ENCODE measurements at places on chromosomes 11 and 22.

DNA sequence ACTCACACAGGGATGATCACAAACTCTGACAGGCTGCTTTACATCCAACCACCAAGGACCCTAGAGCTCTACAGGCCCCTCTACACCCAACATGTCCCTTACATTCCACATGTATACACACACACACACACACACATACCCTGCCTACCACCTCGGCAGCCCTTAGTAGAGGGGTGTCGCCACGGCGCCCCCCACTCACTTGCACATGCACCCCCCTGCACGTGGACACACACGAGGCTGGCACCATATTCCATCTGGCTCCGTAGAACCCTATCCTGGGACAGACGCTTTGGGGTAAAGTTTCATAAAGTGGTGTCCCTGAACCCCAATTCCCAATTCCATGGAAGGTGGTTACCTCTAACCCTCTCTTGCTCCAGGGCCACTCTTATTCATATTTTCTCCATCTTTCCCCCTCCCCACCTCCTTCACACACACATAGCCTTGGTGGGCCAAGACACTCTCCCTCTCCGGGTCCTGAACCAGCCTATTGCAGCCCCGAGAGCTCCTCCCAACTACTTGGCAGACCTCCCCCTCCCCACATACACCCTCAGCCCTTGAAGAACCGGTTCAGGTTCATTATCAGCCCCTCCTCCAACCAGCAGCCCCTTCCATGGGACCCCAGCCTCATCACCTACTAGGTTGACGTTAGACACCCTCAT lies 809 bp downstream of the PDE2A start:
- DNase-seq: peak; percentile 33

DNA sequence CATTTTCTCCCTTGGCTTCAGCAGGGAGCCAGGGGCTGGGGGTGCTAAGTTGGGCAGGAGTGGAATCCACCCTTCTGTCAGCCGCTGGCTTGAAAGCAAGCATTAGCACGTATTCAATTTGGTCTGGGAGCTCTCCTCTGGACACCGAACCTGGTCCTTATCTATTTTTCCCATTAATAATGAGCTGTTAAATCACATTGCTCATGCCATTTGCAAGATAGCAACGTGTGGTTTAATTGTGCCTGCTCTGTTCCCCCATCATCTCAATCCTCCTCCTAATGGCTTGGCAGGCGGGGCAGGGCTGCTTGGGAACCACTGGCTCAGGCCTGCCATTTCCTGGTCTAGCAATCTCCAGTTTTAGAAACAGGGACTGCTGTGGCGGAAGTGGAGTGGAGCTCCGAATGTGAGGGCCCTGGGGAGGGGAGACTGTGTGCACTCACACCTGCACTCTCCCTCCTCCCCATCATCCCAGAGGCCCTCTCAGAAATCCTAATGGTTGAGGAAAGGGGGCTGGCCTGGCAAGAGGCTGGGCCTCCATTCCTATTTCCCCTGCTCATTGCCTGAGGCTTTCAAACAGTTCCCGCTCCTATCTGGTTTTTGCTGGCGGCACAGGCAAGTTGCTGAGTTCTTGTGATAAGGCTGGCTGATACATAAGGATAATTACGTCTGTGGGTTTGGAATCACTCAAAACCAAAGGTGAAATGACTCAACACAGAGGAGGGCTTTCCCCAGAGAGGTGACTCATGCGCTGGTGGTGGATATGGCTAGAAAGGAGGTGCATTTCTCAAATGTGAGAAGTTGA lies 201.2 kb upstream of the E2F8 start:
- no peak for DNase-seq

DNA sequence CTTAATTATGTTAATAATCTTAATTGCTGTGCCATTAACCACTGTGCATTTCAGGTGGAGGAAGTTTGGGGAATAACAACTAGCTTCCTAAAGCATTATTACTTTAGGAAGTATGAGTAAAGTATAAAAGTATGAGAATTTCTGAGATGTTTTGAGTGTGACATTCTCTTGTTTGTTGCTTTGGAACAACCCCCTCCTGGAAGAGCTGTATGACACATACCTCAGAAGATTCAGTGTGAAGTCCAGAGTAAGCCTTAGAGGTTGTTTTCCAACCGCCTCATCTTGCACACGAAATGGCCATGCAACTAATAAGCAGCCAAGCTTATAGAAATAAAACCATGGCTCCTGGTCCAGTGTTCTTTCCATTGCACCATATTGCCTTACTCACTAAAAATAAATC lies 21.7 kb downstream of the CCDC81 start:
- DNase-seq: no peak

- DNase-seq: no peak
These were observed 17.4 kb upstream of the TMEM121B start for GRCh38 chr22:17138513-17138912.

DNA sequence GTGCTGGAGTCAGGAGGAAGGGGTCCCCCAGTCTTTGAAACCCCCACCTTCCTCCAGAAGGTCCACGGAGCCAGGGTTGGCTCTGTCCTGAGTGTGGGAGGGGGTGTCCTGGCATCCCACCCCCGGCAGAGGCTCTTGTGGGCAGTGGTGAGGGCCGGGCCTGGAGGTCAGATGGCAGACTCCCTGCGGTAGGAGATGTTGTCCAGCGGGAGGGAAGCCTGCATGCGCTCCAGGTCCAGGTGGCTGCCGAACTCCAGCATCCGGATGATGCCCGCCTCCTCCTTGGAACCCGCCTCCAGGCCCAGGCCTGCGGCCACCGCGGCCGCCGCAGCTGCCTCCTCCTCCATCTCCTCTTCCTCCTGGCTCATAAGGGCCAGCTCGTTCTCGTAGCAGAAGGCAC lies 28.4 kb downstream of the KCNJ4 start:
- no peak for DNase-seq

GRCh38 chr11:85086504-85087284 lies 540.5 kb downstream of the DLG2 start:
- DNase-seq: no peak

DNA sequence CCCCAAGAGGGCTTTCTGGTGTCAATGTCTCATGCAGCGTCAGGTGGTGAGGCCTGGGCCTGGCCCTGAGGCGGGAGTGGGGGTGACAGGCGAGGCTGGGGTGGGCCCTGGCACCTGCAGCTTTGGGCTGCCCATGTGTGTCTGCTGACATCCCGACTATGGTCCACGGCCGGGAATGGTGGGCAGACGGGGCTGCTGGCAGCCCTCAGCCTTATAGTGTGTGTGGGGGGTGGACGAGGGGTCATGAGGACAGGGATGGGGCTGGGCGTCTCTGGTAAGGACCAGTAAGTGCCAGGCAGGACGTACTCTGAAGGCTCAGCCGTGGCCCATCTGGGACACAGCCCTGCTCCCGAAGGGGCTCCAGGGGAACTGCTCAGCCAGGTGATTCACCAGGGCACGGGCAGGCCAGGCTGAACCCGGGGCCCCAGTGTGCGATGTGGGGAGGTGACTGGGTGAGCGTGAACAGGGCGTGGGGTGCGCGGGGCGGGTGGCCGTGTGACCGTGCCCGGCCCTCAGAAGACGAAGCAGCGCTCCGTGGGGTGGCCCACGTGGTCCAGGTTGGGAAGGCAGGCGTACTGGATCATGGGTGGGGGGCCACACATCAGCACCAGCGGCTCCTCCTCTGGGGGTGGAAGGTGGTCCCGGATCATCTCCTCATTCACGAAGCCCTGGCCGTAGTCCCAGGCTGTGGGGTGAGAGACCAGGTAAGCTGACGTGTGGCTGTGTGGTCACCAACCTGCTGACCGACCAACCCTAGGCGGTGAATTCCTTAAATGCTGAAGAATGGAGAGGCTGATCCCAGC lies 4.8 kb upstream of the POLDIP3 start:
- no peak for DNase-seq

- DNase-seq: no peak
These were observed 45.6 kb downstream of the IGLL5 start for GRCh38 chr22:22933100-22933806.

DNA sequence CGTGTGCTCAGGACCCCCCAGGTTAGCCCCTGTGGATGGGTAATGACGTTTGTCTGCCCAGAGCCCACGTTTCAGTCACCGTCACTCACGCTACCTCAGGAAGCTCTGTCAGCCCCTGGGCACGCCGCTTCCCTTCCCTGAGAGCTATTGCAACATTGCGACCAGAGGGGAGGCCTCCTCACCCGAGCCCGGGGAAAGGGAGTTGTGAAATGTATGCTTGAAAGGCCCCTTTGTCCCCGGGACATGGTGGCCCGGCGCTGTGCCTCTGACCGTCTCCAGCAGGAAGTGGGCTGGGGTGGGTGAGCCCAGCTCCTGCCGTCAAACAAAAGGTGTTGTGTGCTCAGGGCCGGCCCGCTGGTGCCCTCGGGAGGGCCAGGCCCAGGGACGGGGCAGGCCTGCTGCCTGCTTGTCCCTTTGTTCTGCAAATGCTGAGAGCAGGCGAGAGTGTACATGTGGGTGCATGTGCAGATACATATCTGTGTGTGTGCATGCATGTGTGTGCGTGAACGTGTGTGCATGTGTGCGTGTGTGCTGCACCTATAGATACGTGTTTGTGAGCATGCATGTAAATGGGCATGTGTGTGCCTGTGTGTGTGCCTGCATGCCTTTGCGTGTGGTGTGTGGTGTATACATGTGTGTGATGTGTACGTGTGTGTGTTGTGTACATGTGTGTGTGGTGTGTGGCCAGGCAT lies 1125.0 kb downstream of the BRD1 start:
- DNase-seq: no peak

DNA sequence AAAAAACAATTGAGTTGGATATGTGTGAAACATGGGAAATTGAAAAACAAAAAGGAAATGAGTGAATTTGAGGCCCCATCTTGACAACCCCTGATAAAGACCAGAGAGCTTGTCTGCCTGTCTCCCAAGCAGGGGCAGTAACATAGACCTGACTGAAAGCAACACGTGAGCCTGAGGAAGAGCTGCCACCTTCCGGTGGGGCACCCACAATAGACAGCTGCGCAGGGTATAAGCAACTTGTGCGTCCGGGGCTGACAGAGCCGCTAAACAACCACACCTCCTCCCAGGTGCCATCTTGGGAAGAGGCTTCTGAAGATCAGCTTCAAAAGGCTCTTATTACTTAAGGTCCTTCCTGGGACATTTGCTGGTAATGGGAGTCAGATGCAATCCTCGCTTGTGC lies 166.8 kb downstream of the NTM start:
- DNase-seq: peak; percentile 24

DNA sequence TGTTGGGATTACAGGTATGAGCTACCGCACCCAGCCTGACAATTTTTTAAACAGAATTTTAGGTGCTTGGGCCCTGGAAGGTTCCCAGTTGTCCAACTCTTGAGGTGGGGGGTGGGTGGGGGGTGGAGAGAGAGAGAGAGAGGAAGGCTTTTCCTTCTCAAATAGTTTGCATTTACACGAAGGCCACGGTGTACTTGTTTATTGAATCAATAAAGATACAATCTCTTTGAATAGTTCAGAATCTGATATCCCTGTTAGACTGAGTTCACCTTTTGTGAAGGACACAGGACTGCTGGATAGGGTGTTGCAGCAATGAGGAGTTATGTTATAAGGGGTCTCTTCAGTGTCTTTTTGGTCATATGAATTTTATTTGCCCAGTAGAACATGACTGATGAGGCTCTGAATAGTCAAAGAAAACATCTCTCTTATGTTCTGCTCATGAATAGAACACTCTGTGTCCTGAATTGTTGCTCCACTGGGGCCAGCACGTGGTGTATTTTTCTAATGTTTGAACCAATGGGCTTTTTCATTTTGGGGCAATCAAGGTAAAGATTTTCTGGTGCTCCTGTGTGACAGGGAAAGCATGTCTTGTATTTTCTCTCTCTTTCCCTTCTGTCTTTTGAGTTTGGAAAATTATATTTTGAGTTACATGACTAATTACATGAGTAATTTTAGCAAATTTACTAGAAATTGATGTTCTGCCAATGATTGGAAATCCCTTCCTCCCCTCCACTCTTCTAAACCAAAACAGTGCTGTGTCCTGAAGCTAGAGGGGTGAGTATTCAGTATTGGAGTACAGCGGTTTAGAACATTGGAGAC lies 61.7 kb downstream of the PTPRJ start:
- no peak for DNase-seq

DNA sequence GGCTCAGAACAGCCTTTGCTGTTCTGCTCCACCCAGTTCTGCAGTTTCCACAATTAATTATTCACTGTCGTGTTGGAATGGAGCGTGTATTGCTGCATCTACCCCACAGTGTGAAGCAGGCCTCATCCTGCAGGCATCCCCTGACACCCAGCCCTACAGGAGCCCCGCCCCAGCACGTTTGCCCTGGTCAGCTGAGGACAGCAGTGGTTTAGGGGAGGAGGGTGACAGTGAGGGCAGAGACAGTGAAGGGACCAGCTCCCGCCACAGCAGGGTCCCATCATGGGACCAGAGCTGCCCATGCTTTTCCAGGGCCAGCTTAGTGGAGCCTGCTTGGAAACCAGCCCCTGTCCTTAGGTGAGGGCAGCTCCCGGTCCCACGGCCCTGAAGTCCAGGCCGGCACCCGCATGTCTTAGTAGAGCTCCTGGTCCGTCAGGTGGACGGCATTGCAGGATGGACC lies 273.0 kb downstream of the TBC1D22A start:
- DNase-seq: no peak

All from T47D (cell line).